Stimulated activated CD4-positive, alpha-beta T cell treated with anti-CD3 and anti-CD28 coated beads, Interleukin-15, amount 100 ng/mL, for 48 hours (primary cell): ENCODE measurements at places on chromosomes 4 and X.

DNA sequence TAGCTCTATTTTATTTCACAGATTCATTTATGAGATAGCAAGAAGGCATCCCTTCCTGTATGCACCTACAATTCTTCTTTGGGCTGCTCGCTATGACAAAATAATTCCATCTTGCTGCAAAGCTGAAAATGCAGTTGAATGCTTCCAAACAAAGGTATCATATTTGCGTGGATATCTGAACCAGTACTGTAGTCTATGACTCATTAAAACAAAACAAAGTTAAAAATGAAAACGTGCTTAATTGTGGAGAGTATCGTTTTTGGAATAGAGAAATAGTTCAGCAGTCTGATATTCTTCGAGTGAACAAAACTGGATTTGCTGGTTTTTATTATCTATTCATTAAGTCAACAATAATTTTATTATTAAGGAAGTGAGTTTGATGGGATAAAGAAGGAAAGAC is 6.3 kb downstream of the AFP start:
- DNase-seq = no peak

GRCh38 chrX:148504506-148504905 is 4.1 kb downstream of the AFF2 start:
- no peak for DNase-seq

DNA sequence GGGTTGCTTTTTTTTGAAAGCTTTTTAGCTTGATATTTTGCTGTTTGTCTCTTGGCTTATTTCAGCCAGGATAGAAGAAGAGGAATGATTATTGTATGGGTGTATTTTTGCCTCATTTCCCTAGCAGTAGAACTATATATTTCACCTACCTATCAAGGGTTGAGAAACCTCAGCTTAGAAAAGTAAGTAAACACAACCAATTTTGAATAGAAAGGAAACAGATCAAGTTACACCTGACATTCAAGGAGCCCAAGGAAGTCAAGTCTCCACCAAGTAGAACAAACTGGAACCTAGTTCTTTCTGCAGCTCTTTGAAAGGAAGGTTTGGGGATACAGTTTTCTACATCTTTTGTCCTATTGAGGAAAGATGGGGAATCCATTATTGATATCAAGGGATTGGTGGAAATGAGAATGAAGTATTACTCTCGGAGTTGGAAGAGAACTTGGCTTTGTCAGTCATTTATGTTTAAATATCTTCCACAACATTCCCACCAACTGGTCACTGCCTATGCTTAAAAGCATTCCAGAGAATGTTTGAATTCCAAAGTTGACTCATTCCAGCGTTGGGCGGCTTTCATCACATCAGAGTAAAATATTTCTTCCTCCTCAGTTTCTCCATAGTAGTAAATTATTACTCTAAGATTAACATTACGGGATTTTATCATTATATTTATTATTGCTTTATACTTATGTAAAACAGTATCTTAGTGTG is 207.8 kb upstream of the CNKSR2 start:
- DNase-seq = no peak

DNA sequence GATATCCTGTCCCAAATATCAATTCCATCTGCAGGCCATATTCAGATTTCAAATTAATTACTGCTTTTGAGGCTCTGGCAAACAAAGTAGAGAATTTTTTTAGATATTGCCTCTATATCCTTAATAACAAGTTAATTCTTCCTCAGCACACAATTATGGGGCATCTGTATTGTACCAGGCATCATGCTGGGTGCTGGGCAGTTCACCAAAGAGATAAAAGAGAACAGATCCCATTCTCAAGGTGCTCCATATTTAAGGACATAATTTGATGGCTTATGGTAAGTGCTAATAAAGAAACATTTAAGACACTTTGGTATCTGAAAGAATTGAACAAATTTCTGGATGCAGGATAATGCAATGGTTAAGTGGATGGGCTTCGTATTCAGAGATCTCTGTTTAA is 65.8 kb downstream of the SPCS3 start:
- DNase-seq = no peak

GRCh38 chr4:162164906-162165510 is 1.2 kb upstream of the FSTL5 start:
- DNase-seq = no peak
